ENCODE measurements at places on chromosomes 7 and 10. TPM values are rescaled to one million over a fixed set of nuclear protein-coding genes. Genes with fewer than 3 reads are reported as not detected.

DNA sequence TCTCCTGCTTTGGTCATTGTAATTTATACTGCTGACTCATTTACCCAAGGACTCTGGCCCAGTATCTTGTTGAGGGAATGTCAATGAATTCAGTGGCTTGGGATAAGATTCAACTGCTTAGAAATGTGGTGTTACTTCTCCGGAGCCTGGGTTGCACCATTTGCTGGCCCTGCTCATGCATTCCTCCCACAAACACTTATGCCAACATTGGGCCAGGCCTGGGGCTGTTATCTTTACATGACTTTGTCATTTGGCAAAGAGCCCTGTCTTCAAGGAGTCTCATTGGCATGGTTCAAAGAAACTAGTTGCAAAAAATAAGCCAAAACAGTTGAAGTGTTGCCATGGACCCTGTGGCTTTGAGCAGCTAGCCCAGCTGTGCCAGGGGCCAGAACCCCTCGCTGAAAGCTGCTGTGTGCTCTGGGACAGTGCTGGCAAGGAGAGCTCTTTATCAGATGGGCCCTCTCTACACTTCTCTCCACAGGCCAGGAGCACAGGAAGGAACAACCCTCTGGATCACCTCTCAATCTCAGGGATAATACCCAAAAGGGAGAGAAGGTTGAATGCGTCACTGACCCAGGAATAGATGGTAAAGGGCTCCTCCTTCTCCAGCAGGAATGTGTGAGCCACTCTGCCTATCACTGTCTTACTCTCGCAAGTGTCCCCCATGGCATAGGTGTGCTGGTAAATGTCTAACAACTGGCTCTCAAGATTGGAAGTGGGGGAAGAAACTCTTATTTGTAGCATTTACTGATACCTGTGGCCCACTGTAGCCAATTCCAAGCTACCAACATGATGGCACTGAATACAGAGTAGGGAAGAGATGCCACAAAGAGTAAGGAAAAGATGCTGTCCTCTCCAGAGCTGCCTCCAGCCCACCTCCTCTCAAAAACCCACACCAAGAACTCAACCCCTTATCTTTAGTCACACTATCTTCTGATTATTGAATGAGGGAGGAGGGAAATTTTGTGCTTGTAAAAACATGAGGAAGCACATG, 23.5 kb upstream of the PDE1C start:
- DNase-seq: no peak

DNA sequence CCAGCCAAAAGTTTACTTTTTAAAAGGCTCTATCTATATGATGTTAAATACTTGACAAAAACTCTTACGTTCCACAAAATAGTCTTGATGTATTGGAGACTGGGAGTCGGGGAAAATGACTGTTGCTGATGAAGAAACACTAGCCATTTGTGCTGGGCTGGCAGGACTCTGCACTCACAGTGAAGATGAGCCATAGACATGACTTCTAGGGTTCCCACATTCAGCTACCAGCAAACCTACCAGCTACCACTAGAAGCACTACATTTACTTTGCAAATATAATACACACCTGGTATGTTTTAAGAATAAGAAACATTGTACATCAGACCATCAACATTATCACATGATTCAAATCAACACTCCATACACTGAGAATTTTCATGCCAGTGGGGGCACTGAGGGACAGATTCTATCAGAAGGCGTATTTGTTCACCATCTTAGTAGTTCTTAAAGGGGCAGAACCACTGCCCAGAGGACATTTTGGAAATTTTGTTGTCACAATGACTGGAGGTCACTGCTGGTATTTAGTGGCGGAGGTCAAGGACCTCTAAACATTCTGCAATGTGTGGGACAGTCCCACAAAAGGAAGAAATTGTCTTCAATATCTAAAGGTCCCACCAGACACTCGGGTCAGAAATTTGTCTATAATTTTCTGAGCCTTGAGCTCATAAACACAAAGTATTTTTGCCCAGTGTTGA, 52.3 kb downstream of the PARD3 start:
- DNase-seq: no peak

- no peak for DNase-seq
Measured at GRCh38 chr7:12771378-12771877, 84.0 kb downstream of the ARL4A start.

GRCh38 chr7:29921404-29922010, 68.1 kb downstream of the SCRN1 start:
- DNase-seq: peak; percentile 75

GRCh38 chr10:65358565-65358964, 1567.3 kb upstream of the LRRTM3 start:
- DNase-seq: peak; percentile 63

DNA sequence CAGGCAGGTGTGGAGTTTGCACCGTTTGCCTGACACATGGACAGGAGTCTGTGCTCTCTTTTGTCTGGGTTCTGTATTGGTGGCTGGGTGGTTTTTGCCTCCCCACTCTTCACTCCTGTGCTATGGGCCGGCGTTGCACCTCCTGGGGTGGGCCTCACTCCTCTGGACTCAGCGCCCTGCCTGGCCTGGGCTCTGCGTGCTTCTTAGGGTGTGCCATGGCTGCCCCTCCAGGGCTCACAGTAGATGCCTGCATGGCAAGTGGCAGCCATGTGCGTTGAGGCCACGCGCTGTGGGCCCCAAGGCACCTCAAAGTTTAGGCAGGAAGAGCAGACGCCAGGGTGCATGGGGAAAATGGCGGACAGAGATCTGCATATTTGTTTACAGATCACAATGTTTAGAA, 319.8 kb downstream of the ADARB2 start:
- DNase-seq: no peak

The SPDYE11 gene
- not detected for total RNA-seq

The ADIRF gene
- 0.49 TPM for total RNA-seq

The NUTM2A gene
- 0.21 TPM for total RNA-seq
